ENCODE measurements at places on chromosomes 13 and 19.

GRCh38 chr19:35557539-35558399 is 5.7 kb downstream of the ATP4A start:
- DNase-seq: peak; percentile 59

GRCh38 chr19:51541458-51542357 is 10.2 kb upstream of the SIGLEC6 start:
- no peak for DNase-seq

DNA sequence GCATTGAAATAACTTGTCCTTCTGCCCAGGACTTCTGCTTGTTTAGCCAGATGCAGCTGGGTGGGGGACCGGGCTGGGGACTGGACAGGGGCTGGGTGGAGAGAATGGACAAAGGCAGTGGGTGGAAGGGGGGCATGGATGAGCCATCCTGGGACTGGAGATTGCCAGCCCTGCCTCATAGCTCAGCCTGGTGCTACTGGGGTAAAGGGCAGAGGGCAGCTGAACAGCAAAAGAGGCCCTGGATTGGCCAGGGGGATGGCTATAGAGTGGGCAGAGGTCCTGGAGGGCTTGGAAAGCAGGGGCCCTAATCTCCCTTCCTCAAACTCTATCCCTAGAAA is 17.7 kb upstream of the PLAUR start:
- no peak for DNase-seq

- peak; percentile 53 for DNase-seq
Observed at GRCh38 chr19:5974721-5975387, 3.1 kb downstream of the RANBP3 start.

- DNase-seq: no peak
Observed at GRCh38 chr13:104357174-104357573, 1291.0 kb upstream of the SLC10A2 start.

DNA sequence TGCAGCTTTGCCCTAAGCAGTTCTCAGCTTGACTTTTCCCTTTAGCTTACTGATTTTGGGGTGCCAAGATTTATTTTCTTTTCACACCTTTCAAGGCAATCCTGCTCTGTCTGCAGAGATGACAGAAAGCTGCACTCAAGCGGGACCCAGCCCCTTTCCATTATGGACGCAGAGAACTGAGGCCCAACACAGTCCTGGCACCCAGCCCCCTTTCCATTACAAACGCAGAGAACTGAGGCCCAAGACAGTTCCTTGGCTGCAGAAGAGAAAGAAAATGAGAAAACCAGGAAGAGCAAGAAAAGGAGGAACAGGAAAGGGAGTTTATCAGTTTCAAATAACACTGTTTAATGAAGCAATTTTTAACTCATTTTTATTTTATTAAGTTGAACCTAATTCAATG is 36.8 kb upstream of the ATP11A start:
- no peak for DNase-seq

All from CD4-positive, alpha-beta T cell treated with Interleukin-10 for 1 hour (primary cell).